ENCODE measurements at places on chromosomes 5 and 9.

DNA sequence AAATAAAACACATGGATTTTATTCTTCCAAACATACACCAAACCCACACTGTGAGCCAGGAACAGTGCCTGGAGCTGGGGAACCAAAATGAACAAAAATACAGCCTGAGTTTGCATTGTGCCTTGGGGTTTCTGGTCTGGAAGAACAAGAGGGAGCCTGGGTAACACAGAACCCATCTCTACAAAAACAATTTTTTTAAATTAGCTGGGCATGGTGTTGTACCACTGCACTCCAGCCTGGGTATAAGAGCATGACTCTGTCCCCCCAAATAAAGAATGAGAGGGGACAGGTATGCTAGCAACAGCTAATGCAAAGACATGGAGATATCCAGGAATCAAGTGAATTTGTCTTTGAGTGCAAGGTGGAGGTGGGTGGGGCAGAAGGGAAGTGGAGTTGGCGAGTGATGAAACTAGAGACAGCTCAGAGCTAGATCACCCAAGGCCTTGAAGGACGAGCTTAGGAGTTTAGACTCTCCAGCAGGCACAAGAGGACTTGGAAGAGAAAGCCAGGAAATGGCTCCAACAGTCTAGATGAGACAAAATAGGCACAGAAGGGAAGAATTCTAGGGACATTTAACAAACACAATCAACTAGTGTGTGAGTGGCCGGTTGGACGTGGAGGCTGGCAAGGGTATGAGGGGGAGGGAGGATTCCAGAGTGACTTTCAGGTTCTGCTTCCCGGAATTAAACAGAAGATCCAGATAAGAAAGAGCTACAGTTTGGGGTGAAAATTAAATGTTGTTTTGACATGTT lies 47.4 kb downstream of the FNBP1 start:
- DNase-seq: no peak

DNA sequence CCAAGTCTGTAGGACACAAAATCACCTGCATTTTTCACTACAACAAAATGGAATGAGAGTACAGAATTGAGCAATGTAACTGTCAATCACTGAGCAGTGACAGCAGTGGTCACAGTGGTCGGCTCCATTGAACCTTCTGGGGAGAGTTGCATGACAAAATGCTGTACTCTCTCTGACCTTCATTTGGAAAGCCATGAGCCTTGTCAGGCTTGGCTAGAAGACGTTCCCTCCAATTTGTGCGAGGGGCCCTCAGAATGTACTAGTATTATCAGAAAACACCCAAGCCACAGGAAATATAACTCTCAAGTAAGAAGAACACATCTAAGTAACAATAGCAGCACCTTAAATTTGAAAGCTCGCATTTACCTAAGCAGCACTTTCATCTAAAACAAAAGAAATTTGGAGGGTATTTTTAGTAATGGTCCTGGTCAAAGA lies 425.6 kb upstream of the MEF2C start:
- no peak for DNase-seq

GRCh38 chr9:137064027-137064879 lies 6.1 kb downstream of the SAPCD2 start:
- DNase-seq: no peak

DNA sequence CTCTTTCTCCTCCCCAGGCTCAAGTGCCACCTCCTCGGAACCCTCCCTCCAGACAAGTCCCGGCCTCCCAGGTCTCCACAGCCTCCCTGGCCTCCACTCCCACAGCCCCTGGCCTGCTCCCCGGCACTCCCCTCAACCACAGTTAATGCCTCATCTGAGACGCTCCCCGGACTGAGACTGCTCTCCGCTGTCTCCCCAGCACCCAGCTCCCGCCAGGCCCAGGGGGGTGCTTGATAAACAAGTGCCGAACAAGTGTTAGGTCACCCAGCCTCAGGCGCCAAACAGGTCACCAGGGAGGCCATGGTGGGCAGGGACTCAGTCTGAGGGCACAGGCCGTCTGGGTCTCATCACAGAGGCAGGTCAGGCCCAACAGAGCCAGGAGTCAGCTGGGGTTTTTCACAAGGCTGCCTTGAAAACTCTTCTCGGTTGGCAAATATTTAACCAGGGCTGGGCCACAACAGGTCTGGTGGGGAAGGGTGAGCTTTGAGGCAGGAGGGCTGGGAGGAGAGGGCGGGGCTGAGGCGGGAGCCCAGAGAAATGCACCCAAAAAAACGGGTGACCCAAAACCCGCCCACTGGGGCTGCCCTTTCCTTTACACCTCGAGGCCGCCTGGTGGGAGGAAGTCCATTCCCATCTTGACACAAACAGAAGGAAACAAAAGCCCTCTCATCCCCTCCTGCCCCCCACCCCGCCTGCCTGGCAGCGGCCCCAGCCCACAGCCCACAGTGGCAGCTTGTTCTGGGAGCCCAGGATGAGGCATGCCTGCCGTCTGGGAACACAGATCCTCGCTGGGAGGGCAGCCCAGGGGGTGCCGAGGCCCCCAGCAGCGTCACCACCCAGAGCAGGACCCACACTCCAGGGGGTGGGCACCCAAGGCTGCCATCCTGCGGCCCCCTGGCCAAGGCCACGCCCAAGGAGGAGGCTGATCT lies 66.6 kb upstream of the STXBP1 start:
- no peak for DNase-seq

GRCh38 chr5:24353611-24354010 lies 291.2 kb downstream of the CDH10 start:
- no peak for DNase-seq

DNA sequence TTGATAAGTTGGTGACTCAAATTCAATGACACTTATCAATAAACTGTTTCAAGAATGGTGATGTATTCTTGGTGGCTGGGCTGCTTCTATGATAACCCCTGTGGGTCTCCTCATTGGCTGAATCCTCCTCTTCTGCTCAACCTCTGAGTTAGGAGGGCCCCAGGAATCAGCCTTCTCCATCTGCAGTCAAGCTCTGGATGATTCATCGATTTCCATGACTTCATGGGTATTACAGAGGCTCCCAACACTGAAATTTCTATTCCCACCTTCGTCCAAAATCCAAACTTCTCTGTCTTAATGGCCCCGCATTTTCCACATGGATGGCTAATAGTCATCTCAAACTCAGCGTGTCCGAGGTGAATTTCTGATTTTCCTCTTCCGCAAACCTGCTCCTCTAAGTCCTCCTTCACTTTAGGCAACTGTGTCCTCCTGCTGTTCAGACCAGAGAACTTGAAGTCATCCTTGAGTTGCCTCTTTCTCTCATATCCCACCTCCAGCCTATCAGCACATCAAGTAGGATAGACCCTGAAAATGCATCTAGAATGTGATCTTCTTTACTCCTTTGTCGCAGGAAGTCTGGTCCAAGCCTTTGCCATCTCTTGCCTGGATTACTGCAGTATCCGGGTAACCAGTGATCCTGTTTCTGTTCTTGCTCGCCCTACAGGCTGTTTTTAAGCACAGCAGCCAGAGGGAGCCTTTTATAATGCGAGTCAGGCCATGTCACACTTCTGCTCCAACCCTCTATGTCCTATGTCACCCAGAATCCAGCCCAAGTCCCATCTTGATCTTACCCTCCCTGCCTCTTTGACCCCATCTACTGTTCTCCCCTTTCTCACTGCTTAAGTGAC lies 41.4 kb upstream of the IL7R start:
- DNase-seq: no peak

GRCh38 chr5:66639037-66639436 lies 42.8 kb downstream of the MAST4 start:
- no peak for DNase-seq

- DNase-seq: no peak
Measured at GRCh38 chr5:116650964-116651363, 76.3 kb upstream of the SEMA6A start.

DNA sequence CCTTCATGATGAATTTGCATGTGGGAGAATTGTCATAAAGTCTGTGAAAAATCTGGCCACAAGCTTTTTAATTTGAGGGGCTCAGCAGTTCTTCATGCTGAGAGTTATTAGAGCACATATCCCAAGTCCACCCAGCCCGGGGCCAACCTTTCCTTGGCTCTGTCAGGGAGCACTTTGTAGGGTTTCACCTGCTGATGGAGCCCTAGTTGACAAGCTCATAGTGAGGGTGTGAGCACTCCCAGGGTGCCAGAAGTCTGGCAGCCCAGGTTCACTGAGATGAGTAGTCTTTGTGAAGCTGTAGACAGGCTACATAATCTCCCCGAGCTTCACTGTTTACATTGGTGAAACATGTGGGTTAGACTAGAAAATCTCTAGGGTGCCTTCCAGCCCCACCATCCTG lies 97.2 kb upstream of the NREP start:
- DNase-seq: no peak

DNA sequence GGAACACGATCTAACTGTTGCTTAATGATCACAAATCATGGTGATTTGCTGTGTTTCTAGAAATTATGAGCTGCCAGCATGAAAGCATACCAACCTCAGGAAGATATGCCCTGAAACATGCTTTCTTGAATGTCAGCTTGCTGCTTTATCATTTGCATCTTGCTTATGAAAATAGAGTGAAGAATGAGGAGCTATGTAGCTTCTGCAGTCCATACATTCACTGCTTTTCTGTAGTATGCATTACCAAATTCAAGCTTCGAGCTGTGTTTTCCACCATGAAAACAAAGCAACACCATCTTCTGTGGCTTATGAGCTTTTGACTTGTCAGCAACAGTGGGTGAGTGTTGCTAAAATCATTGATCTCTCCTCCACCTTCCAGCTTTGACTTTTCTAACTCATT lies 16.5 kb downstream of the F2RL2 start:
- no peak for DNase-seq

GRCh38 chr5:5633579-5633978 lies 211.1 kb downstream of the ICE1 start:
- DNase-seq: no peak

- DNase-seq: no peak
Measured at GRCh38 chr5:162091336-162091735, 23.8 kb downstream of the GABRG2 start.

DNA sequence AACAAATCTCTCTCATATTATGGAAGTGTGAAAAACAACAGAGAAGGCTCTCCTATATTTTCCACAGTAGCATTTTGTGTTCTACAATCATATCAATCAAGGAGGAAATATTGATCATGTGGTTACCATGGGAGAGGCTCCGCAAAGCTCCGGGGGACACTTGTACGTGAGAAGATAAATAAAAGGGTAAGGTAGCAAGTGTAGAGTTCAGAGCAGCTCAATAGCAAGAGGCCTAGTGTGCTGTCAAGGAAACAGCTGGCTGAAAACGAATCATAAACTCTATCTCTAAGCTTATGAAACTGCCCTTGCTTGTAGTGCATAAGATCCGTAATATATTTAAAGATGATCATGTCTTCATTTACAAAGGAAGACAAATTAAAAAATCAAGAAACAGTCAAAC lies 57.5 kb downstream of the CDH18 start:
- no peak for DNase-seq

DNA sequence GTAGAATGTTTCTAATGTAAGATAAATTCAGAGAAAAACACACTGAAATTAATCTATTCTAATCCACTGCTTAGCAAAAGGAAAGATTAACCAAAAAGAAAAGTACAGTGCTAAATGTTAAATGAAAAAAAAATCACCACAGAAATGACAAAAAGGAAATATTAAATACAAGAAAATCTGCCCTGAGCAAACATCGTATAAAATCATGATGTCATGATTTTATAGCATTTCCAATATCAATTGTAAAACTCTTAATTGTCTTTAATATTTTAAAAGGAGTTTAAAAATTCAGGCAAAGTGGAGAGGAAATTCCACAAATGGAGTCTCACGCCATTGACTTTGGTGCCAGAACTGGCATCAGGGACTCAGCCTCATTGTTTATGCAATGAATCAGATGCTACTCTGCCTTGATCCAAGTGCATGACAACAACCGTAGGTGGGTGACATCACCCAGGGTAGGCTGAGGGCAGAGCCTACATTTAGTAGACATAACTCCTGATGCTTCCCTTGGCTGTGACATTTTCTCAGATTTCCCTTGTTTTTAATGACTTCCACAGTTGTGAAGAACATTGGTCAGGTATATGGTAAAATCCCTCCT lies 696.8 kb downstream of the SEMA5A start:
- no peak for DNase-seq

GRCh38 chr5:94694671-94695070 lies 76.2 kb downstream of the SLF1 start:
- no peak for DNase-seq

DNA sequence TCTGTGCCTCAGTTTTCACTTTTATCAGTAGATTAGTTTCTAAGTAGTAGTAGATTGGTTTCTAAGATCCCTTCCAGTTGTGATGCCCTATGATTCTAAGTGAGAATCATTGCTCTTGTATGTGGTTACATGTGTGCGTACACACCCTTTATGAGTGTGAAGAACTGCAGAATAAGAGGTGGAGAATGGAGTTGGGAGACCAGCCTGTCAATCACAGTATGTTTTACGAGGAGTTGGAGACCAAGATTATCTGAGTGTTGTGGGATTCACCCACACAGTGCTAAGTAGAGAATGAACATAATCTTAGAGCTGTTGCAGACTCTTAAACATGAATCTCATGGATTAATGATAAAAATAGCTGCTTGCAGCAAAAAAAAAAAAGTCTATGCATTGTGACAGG lies 37.6 kb downstream of the KIF24 start:
- DNase-seq: no peak

GRCh38 chr9:95801797-95802196 lies 73.7 kb upstream of the ERCC6L2 start:
- DNase-seq: no peak

- no peak for DNase-seq
Measured at GRCh38 chr5:77390221-77390620, 101.9 kb downstream of the WDR41 start.

- DNase-seq: no peak
Measured at GRCh38 chr5:149770236-149770635, 40.1 kb downstream of the PPARGC1B start.

DNA sequence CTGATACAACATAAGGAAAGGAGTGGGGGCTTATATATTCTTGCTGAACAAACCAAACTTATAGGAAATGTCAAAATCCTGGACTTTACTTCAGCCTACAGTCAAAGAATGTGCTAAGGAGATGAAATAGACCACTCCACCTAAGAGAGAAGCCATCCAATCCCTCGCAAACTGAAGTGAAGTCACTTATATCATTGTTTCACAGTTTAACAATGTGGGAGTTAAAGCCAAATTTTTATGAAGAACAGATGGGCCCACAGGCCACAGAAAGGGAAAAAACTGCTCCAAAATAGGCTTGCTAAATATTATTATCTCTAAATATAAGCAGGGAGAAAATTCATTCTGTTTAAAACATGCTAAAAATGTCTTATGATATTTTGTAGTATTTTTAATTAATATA lies 233.3 kb downstream of the GAS1 start:
- no peak for DNase-seq
